Activated CD4-positive, alpha-beta T cell treated with anti-CD3 and anti-CD28 coated beads for 24 hours (primary cell): ENCODE measurements at places on chromosomes 4 and X.

GRCh38 chrX:148784137-148784536 is 283.7 kb downstream of the AFF2 start:
- DNase-seq: no peak

- no peak for DNase-seq
Observed at GRCh38 chr4:107423677-107424405, 296.2 kb downstream of the PAPSS1 start.

GRCh38 chr4:97720869-97721432 is 422.3 kb downstream of the STPG2 start:
- no peak for DNase-seq

GRCh38 chr4:8739820-8740665 is 131.6 kb downstream of the HMX1 start:
- DNase-seq: no peak

GRCh38 chr4:95213366-95213765 is 335.4 kb downstream of the UNC5C start:
- DNase-seq: no peak

DNA sequence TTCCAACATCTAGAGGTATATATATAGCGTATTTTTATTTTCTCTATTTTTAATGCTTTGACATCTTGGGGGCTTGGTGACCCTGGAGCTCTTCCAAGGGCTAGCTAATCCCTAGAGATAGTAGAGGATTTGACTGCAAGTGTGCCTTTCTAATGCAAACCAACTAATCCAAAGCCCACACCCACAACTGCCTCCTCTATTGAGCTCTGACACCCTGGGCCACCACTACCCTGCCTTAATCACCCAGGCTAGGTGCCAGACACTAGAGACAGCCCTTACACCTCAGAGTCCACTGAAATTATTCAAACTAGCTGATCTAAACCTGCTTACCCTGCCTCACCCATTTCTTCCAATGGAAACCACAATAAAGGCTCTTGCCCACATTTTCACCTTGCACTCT is 69.6 kb upstream of the ATXN3L start:
- DNase-seq: no peak

DNA sequence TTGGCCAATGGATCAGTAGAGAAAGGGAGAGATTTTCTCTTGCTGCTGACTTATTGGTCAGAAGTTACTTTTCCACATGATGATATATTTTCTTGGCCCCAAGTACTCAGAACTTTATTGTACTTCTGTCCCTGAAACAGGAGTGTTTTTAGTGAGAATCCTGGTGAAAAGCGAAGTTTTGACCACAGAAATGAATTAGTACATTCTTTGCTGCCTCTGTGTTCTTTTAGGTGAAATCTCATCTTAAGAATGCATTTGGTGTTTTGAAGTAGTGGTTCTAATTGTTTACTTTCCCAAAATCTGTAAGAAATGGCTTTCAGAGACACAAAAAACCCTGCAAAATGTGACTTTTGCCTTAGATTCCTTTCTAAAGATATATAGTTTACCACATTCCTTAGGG is 240.4 kb downstream of the FRMPD4 start:
- no peak for DNase-seq

- no peak for DNase-seq
Observed at GRCh38 chrX:46730765-46731164, 28.2 kb downstream of the SLC9A7 start.

GRCh38 chrX:19350941-19351384 is 7.2 kb downstream of the PDHA1 start:
- DNase-seq: no peak

- no peak for DNase-seq
Observed at GRCh38 chr4:26878794-26879391, 18.3 kb downstream of the STIM2 start.

DNA sequence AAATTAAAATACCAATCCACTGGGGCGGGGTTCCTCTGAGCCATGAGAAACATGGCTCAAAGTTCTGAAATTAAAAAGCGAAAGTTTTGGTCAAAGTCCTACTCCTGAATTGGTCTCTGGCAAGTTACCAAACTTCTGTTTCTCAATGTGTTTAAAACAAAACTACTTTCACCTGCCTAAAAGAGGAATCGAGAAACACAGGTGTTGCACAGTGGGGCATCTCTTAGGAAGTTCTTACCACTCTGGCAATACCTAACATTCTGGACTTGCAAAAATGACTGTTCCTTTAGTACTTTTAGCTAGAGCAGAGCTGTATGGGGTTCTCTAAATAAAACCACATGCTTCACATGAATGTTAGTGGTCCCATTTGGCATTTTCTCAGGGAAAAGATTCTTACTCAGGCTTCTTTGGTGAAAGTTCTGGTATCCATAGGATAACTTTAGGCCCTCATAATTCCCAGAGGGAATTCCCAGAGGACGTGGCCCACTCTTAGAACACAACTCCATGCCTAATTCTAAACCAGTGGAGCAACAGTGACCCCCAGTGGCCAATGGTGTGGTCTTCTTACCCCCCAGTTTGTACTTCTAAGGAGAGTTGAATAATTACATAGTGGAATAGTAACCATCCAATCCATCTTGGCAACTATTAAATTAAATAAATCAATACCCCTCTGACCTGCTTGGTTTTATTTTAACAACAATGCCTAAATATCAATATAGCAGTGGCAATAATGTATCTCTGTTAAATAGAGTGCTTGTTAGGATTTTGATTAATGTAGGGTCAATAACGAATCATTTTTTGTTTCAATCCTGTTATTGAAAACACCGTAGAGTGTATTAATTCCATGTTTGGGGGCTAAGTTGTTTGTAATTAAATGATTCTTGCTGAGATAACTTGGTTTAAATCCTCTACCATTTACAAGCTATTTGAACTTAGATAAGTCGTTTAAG is 21.9 kb downstream of the BMP3 start:
- DNase-seq: peak; percentile 16
